ENCODE measurements at places on chromosomes 16 and 17. TPM values are rescaled to one million over a fixed set of nuclear protein-coding genes. Genes with fewer than 3 reads are reported as not detected.

Gene CALB2
- polyA plus RNA-seq: not detected

Gene MYL4
- not detected for polyA plus RNA-seq

Gene DHX8
- 16.3 TPM for polyA plus RNA-seq

Gene CCL22
- polyA plus RNA-seq: not detected

Gene RBFOX1
- not detected for polyA plus RNA-seq

Data from naive thymus-derived CD8-positive, alpha-beta T cell (primary cell).